RWPE1 (cell line): ENCODE measurements at places on chromosomes 11 and 22.
A peak's percentile ranks its signal among the peaks of the same experiment; 100 is the strongest.

DNA sequence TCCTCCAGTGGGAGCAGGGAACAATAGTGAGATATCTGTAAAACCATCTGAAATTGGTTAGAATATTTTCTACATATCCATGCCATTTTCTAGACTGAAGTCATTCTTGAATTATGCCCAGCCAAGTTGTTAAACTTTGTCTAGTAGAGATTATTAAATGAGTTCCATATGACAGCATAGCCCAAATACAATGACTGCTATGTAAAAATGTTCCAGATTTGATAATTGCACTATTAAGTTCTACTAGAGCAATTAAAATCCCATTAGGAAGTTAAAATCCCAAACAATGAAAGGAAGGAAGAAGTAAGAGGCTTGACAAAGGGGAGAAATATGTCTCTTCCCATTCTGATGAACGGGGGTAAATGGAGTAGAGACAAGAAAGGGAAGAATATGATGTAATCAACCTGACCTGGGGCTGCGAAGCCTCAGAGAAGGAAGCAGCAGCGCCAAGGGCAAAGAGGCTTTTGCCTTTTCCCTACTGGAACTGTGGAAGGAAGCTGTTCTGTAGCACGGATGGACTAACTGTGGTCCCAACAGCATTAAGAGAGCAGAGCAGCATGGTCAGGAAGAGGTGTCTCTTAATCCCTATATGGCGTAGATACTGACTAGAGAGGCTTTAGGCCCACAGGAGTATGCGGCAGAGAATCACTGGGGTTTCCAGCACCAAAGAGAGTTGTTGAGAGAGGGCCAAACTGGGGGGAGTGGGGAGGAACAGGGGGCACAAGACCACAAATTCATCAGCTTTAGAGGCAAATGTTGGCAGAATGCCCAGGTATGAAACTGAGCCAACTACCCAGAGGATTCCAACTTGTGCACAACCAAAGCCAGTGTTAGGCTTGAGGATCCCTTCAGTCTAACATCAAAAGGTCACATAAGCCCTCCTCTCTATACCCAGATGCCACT lies 26.7 kb downstream of the RRP8 start:
- no peak for DNase-seq

DNA sequence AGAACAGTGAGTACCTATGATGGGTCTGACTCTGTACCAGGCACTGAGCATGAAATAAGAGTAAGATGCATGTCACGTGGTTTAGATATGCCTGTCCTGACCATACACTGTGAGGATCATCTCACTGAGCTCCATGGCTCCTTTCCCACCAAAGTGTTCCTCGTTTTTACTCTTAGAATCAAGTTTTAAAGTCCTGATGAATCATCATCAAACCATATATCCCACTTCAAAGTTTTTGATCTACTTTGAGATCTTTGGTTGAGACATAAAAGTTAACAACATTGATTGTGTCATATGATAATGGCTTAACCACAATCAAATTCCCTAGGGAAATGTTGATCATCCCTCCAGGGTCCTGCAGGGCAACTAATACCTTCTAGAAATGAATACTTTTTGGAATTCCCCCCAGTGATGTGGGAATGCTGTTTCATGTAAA lies 12.8 kb downstream of the ETS1 start:
- no peak for DNase-seq

GRCh38 chr11:26994631-26995095 lies 751 bp downstream of the FIBIN start:
- DNase-seq, result no peak

GRCh38 chr22:25709758-25710157 lies 32.2 kb upstream of the MYO18B start:
- DNase-seq, result no peak

- DNase-seq, result no peak
Observed at GRCh38 chr11:130087294-130087926, 17.7 kb downstream of the APLP2 start.

- DNase-seq, result no peak
Observed at GRCh38 chr11:70696076-70696475, 297.7 kb downstream of the CTTN start.

GRCh38 chr11:67507864-67508485 lies at the start of gene CDK2AP2:
Gene CDK2AP2 (minus strand): TSS chr11:67508162. CDS start chr11:67508082, 80 bp downstream.
- peak; percentile 99 for DNase-seq

- no peak for DNase-seq
Observed at GRCh38 chr11:43626798-43627197, 53.7 kb upstream of the HSD17B12 start.

DNA sequence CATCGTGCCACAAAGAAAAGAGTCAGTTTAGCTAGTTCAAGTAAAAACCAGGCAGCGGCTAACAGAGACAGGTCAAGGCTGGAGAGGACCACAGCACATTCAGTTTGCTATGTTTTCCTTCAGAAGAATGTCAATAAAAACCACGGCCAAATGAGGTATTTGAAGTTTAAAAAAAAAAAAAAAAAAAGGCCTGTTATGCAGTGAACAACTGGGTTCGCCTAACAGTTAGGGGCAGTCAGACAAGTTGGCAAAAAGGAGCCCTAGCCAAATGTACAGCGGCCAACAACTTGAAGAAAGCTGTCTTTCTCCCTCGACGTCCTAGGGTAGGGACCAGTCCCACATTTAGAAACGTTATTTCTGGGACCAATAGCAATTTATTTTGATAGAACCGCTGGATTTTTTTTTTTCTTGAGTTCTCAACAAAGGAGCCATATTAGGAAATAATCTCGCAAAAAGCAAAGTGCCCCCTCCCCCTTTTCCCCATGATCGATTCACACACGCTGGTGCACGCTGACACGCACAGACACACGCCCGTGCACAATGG lies 237.8 kb downstream of the TTC28 start:
- peak; percentile 2 for DNase-seq

DNA sequence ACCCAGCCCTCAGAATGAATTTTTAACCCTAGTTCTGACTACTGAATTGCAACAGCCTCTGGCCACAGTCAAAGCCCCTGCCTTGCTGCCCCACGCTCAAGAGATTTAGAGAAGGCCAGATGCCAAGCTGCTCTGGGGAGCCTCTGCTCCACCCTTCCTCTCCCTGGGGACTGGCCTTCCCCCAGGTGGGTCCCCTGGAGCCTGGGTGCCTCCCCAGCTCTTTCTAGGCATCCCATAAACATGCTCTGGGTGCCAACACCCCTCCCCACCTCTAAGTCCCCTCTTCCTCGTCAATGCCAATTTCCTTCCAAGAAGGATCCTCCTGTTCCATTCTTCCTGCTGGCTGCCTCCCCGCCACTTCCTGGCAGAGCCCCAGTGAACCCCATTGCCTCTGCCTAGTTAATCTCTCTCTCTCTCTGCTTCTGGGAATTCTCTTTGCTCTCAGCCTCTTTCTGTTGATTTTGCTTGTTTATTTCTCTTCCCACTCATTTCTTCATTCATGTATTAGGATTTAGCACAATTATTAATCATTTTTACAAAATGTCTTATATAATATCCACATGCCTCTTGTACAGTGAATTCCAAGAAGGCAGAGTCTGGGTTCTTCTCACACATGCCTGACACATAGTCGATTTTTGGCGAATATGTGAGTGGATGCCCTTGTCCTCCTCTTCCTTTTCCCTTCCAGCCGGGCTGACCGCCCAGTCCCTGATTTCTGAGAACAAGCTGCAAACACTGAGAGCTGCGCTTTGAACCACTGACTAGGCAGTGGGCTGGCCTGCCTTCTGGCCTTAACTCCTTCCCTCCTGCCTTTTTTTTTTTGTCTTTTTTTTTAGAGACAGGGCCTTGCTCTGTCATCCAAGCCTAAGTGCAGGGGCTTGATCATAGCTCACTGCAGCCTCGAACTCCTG lies 17.5 kb downstream of the UQCR10 start:
- DNase-seq, result no peak

DNA sequence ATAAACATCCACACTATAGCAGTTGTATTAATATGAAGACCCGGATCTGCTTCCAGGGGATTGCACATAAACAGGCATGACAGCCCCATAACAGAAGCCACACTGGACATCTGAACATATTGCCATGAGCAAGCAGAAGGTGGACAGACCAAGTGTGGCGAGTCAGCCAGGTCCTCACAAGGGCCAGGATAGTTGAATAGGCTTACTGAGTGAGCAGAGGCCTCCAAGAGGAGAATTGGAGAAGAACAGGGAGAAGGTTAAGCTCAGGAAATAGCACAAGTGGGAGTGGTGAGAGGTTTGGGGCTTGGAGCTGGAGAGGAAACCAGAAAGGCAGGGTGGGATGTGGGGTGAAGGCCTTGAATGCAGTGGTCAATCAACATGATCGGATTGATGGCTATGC lies 10.8 kb downstream of the SLC35C1 start:
- no peak for DNase-seq

- no peak for DNase-seq
Observed at GRCh38 chr11:33323421-33323820, 66.2 kb downstream of the HIPK3 start.

- no peak for DNase-seq
Observed at GRCh38 chr22:37893583-37893983, 12.5 kb upstream of the MICALL1 start.

- DNase-seq, result no peak
Observed at GRCh38 chr22:41619979-41620588, 759 bp downstream of the DESI1 start.

DNA sequence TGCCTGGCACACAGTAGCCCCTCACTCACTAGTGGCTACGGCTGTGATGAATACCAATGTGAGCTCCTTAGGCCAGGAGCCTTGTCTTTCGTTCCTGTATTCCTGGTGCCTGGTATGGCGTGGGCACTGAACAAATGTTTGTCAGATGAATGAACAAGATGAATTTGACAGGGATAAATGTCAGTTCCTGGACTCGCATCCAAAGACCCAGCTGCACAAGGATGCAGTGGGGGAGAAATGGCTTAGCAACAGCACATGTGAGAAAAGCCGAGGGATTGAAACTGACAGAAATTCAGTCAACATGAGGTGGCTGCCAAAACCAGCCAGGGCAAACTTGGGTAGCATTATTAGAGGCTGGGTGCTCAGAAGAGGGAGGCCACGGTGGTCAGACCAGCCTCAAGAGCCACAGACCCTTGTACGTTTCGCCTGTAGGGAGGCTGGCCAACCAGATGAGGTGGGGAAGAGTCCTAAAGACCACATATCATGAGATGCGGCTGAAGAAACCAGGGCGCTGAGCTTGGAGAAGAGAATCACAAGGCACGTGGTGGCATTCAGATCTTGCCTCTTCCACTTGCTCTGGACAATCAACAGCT lies 7.7 kb upstream of the SLC22A8 start:
- no peak for DNase-seq

- DNase-seq, result no peak
Observed at GRCh38 chr11:91653079-91653754, 571.4 kb upstream of the FAT3 start.

DNA sequence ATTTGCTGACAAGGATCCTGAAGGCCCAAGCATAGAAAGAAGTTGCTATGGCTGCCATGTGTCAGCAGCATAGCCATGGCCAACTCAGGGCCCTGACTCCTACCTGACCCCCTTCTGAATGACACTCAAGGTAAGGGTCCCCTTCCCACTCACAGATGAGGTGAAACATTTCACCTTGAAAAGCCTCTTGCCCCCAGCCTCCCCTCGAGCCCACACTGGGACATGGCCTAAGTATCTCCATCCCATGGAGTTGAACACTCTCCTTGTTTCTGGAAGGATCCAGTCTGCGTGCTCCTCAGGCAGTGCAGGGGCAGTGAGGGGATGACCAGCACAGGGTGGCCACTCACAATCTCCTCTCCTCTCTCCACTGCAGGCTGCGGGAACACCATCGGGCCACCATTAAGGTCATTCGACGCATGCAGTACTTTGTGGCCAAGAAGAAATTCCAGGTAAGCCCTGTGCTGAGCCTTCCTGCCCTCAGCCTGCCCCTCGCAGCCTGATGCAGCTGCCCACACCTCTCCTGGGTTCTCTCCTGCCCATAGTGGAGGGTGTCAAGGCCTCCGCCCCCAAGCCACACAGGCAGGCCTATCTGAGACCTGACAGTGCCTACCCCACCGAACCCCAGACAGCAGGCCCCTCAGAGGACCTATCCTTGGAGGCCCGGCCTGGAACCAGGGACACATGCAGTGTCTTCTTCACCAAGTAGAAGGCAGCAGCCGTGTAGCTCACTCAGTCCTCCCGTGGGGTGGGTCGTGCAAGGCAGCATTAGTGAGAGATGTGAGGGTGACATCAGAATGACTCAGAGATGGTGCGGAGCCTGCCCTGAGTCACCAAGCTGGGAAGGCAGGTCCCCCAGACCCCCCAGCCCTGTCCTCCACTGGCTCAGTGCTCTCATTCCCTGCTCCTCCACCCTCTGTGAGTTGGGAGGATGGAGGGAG lies 68.9 kb upstream of the KCNQ1OT1 start:
- peak; percentile 86 for DNase-seq

GRCh38 chr11:13007182-13008060 lies 1.7 kb upstream of the RASSF10 start:
- no peak for DNase-seq

DNA sequence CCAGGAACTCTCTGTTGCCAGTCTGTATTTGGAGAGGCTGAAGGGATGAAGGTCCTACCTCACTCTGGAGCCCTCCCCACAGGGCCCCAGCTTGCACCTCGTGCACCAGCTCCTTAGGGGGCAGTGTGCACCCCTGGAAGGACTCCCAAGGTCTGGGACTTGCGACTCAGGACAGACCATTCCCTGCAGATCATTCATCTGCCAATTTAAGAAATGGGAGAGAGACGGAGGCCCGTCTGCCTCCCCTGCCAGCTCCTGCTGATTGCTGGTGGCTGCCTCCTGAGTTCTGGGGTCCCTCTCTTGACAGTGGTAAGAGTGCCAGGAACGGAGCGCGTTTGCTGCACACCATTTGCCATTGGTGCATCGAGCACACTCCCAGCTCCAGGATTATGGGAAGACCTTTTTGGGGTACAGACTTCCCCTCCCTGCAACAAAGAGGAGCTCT lies 27.4 kb upstream of the MALAT1 start:
- DNase-seq, result no peak

DNA sequence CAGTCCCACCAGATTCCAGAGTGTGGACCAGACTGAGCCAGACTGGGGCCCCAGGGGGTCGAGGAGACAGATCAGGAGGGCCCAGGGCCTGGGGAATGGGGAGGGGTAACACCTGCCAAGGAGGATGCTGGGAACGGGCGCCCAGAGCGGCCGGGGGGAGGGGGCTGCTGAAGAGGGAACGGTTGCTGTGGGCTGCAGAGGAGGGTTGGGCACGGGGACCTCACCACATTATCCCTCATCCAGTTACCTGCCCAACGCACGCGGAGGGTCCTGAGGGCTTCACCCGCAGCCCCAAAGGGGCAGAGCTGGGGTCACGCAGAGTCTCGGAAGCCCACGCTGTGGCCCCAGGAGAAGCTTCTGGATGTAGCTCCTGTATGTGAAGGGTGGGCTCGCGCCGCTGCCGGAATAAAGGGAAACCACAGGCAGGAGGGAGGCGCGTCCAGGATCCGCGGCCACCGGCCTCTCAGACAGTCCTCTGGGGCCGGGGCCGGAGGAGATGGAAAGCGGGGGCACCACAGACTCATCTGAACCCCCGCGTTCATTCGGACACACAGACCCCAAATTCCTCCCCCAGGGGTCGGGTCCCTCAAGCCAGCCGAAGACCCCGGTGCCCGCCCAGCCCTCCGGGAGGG lies 866 bp upstream of the SELENOO start:
- DNase-seq, result no peak

- DNase-seq, result no peak
Observed at GRCh38 chr22:21606775-21607174, 23.0 kb downstream of the YDJC start.
